Right kidney (tissue), 9 donors: ENCODE measurements at places on chromosomes 6 and 20.

DNA sequence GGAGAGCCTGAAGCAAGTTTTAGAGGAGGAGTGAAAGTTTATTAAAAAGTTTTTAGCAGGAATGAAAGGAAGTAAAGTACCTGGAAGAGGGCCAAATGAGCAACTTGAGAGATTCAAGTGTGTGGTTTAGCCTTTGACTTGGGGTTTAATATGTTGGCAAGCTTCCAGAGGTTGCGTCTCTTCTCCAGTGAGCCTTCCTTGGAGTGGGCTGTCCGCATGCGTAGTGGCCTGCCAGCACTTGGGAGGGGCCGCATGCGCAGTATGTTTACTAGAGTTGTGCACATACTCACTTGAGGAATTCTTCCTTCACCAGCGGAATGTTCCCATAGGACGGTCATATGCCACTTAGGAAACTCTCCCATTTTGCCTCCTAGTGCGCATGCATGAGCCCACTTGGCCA lies 235.2 kb downstream of the ALDH8A1 start:
- DNase-seq = no peak

DNA sequence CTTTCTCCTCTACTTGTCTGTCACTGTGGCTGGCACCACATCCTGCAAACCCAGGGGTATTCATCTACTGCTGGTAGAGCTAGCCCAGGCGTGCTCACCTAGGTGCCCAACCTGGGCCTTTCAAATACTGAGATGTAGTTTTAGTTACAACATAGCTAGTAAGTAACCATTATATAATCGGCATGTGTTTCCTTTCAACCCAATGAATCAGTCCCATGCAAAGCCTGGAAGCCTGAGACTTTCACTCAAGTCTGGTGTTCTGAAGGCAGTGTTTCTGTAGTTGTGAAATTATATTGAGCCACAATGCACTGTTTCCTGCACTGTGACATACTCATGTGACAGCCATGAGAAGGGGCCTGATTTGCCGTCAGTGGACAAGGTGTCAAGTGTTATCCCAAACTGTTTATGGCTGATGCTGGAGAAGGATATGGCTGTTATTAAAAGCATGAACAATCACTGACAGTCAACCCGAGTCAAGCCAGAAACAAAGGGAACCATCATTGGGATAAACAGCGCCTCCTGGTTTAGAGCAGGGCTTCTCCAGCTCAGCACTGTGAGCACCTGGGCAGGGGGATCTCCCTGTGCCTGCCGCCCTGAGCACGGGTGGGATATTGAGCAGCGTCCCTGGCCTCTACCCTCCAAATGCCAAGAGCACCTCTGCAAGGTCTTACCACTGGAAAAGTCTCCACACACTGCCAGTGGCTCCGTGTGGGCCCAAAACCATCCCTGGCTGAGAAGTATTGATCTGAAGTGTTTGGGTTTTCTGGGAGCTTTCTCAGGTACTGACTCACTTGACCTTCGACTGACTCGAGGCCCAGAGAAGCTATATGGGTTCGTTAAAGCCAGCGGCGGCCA lies 1.6 kb downstream of the PSMA7 start:
- no peak for DNase-seq

DNA sequence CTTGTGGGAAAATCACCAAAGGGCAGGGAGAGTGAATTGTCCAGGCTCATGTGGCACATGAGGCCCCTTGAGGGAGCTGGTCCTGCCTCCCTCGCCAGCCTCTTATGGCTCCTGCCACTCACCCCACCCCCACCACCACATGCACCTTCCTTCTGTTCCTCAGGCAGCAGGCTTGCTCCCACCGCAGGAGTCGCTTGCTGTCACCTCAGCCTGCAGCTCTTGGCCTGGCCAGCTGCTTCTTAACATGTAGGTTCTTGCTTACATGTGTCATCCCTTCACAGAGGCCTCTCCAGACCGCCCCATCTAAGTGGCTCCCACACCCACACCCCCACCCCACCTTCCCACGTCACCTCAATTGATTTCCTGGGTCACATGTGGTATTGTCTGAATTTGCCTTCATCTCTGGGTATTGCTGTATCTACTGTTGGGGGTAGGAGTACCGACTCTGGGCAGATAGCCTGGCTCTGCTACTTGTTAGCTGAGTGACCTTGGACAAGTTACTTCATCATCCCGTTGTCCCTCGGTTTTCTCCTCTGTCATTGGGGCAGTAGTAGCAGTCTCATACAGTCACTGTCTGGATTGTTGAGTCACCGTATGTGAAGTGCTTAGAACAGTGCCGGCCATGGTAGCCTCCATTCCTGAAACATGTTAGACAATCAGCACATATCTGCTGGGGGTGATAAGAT lies 41.7 kb downstream of the SLC9A8 start:
- no peak for DNase-seq

DNA sequence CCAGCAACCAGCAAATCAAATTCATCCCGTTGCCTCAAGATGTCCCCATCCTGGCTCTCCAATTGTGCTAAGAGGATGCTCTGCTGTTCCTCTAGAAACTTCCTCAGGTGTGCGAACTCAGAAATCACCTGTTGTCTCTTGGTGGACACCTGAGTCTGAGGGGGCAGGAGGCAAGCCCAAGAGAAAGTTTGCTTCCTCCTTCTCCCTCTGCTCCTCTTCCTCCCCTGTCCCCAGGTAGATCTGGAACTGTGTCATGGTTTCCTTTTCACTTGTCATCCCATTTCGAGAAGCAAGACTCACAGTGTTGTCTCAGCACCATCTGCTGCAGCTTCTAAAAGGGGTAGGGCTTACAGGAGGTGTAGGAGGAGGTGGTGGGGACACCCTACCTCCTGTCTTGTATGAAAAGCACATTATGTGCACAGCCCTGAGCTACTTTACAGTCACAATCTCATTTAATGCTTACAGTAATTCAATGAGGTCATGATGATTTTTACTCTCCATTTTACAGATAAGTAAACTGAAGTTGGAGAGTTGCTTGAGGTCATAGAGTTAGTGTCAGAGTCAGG lies 2.5 kb downstream of the TRIM10 start:
- no peak for DNase-seq

DNA sequence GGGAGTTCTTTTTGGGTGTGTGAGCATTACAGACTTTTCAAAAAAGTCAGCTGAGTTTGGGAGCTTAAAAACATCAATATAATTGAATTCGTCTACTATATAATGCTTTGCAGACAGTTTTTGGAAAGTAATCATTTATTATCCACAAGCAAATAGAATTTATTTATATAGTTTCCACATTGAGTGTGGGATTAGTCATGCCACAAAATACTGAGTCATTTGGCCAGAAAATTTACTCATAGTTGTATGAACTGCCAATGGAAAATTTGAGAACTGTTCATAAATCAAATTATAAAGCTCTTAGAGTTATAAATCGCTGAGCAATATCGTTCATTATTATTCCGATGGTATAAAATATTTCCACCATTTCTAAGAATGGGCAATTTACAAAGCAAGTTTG lies 5.0 kb downstream of the BEND6 start:
- no peak for DNase-seq

DNA sequence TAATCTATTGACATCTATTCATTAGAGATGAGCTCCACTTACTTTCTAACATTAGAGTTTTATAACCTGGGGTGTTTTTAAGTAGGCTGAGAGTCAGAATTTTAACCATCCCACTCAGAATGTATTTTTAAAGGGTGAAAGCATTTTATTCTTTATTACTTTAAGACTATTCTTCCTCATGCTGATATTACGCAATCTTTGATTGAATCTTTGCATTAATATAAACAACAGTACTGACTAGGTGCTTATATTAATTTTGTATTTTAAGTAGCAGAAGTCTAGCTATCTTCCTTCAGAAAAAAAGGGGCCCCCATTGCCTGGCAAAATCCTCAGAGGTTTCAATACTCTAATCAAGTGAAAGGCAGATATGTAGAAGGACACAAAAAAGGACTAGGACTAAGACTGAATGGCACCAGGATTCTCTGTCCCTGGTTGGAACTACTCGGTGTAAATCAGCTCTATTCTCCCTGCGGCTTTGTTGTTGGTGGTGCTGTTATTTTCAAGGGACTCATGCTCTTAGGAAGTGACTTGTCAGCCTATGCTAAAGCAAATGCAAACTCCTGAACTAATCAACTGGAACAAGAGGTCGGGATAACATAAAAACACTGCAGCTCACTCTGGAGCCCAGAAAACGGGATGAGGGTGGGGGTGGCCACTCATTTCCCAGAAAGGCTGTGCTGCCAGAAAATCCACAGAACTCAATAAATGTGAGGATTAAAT lies 1324.4 kb downstream of the GRIK2 start:
- DNase-seq = no peak

DNA sequence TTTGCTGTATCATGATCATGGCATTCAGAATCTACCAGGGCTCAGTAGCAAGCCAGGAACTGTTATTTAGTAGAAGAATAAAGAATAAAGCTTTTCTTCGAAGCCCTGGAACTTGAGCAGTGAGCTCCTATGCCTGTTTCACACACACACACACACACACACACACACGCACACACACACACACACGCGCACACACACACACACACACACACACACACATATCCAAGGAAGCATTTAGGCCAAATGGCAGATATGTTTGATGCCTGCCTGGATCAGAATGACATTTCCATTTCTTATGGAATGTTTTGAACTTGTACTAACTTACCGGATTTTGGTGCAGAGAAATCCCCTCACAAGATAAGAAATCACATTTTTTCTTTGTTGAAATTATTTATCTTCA lies 35.5 kb downstream of the RPP21 start:
- no peak for DNase-seq
